ENCODE measurements at places on chromosomes 1 and 21.

DNA sequence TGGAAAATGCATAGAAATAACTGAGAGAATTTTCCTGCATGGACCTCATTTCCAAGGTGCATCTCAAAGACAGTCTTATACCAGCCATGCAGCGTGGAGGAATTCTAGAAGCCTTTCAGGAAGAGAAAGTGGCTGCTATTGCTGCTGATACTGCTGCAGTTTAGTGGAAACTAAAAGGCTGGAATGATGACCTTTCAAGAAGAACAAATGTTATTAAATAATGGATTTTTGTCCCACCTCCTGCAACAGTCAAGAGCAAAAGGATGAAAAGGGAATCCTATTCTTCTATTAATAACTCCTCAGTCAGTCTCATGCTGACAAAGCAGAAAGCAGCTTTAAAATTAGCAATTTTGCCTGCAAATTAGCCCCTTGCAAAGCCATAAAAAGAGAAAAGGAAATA is 68.2 kb upstream of the C1orf87 start:
- no peak for DNase-seq

DNA sequence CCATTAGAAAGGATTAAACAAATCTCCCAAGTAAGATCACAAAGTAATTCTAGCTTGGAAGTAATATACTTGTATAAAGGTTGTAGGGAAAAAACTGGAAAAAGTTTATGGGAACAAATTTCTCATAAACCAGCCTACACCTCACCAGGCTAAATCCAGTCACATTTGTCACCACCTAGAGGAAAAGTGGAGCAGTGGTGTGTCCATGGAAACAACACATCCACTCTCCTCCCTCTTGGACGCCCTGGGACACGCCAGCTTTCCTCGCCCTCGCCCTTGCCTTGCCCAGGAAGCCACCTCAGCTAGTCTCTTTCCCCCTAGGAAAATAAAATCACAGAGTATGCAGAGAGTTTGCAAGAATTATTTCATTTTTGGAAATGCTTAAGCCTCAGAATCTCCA is 2.2 kb downstream of the PALMD start:
- DNase-seq: peak; percentile 80

GRCh38 chr1:23897083-23897482 is 16.1 kb downstream of the CNR2 start:
- DNase-seq: no peak

DNA sequence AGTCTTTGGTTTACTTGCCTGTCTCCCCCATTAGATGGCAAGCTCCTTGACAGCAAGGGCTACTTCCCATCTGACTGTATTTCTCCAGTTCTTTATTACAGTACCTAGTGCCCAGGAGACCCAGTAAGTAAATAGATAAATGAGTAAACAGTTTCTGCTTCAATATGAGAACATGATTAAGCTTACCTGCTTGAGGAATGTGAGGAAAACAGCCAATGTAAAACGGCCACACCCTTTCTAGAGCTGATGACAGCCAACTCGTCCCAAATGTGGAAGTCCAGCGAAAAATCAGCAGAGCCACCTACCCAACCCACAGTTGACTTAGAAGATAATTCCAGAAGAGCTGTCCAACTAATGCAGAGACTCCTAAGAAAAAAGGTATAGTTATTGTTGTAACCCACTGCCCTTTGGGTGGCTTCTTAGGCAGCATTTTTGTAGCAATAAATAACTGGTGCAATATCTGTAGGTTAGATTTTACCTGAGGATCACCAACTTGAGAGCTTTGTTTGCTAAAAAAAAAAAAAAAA is 6.5 kb upstream of the DR1 start:
- DNase-seq: no peak

DNA sequence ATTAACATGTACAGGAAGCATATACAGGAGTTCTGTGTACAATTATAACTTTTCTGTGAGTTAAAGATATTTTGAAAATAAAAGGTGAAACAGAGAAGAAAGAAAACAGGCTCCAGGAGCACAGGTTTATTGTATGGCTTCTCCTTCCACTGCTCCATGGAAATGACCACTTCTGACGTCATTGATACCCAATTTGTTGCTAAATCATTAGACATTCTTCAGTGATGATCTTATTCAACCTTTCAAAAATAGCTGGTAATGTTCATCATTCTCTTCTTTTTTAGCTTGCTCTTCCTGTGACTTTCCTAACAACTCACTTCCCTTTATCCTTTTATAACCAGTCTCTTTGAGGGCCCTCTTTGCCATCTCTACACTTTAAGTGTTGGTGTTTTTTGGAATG is 77.8 kb downstream of the KCNK2 start:
- no peak for DNase-seq

DNA sequence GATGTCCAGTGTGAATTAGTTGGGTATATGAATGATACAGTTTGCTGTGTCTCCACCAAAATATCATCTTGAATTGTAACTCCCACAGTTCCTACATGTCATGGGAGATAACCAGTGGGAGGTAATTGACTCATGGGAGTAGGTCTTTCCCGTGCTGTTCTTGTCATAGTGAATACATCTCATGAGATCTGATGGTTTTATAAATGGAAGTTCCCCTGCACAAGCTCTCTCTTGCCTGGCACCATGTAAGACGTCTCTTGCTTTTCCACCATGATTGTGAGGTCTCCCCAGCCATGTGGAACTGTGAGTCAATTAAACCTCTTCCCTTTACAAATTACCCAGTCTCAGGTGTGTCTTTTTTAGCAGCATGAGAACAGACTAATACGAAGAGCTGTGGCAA is 223.0 kb downstream of the AJAP1 start:
- DNase-seq: no peak

DNA sequence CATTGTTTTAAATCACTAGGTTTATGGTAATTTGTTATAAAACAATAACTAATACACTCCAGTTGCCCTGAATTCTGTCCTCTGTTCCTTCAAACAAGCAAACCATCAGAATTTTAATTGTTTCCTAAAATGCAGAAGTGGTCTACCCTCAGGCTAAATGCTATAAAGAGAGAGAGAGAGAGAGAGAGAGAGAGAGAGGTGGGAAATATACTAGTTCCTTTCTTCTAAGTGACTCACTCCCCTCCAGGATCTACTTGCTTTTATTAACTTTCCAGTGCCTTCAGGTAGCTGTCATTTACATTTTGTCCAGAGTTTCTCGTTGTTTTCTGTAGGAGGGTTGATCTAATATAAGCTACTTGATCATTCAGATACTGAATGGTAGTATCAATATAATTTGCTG is 26.4 kb downstream of the LRRC53 start:
- DNase-seq: no peak

DNA sequence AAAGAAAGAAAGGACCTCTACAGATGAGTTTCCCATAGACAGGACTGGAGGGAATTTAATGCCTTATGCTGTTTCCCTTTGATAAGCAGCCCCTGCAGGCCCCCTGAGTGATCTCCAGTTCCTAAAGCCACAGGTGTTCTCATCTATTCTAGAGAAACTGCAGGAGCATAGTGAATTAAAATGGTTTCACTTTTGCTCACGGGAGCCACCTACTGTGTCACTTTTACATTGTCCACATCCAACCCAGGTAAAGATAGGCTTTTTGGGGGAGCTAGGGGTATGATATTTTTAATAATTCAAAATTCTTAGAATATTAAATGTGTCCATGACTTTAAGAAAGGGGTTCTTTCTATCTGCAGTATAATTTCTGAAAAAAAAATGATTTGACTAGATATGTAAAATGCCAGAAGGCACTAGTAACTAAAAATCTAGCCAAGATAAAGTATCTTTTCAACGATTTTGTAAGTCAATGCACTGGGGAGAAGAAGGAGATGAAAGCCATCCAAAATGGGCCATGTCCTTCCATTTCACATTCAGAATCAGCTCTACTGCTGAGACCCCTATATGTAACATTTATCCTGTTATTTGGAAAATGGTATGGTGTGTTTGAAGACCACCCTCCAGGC is 267.3 kb upstream of the DUSP10 start:
- DNase-seq: no peak

DNA sequence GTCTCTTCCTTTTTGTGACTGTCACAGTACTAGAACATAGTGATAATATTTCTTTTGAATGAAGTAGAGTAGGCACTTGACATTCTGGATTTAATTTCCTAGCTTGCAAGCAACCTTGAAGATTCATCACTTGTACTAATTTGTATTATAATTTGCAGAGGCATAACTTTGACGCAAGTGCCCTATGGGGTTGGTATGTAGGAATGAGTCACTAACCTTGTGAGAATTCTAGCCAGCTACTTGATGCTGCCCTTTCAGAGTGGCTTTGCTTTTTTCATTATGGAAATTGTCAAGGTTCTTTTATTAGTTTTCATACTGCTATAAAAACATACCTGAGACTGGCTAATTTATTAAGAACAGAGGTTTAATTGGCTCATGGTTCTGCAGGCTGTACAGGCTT is 13.7 kb upstream of the DPH5 start:
- DNase-seq: no peak

DNA sequence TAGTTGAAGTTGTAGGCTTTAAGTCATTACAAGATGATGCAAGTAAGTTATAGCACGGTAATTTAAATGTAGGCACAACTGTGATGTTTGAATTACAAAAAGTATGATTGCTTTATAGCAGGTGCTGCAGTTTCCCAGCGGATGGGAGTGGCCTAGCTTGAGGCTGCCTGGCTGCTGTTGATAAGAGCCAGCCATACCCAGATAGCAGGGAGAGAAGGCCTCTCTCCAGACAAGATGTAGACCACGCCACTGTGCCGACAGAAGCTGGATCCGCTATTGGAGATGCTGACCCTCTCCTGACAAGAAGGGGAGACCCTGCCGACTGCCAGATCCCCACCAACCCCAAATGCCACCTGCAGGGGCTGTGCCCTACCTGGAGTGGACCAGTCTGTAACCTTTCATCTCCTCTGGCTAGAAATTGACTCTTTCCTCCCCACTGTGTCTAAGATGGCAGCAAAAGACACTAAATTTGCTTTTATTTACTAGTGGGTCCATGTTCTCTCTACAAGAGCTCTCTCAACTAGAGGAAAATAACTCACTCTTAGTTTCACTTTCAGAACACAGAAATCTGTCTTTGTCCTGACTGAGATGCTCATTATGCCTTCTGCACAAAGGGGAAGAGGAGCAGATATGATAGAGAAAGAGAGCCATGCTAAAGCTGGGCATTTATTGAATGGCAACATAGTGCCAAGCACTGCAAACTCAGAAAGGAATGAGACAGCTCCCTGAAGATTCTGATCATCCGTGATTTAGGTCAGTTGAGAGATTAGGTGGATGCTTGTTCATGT is 127.9 kb downstream of the URB2 start:
- DNase-seq: no peak

DNA sequence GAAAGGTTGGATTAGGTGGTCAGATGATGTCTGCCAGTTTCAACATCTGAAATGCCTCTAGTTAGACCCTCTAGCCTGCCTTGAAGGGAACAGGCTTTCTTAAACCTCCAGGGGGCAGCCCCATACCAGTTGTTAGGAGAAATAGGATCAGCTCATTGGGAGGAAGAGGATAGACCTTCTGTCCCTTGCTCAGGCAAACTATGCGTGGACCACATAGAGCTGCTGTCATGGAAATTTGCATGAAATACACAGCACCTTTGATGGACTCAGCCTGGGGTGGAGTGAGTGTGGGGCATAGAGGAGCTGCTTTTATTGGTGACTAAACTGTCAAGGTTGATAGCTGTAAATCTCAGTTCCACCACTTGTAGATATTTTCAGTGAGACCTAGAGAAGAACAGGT is 38.4 kb upstream of the SPAG17 start:
- DNase-seq: peak; percentile 26

GRCh38 chr1:108504447-108504846 is 54.3 kb downstream of the NBPF6 start:
- DNase-seq: no peak

- no peak for DNase-seq
Measured at GRCh38 chr1:207404849-207405525, 49.1 kb upstream of the CR2 start.

DNA sequence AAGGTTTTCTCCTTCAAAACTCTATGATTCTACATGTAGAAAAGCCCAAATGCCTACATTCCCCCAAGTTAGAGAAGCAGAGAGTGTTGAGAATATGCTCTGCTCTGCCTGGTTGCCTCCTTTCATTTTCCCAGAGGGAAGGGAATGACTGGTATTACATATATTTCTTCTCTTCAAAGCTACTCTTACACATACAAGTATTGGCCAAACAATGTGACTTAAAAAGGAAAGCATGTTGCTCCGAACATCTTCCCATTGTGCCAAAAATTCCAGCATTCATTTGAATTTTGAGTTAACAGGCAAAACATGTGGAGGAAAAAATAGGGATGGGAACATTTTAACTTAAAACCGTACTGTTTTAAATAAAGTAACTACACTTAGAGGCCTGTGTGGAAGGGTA is 125.2 kb downstream of the COQ8A start:
- DNase-seq: no peak

- no peak for DNase-seq
Measured at GRCh38 chr1:102500758-102501157, 504.0 kb upstream of the OLFM3 start.
